Inflammatory macrophage (primary cell): ENCODE measurements at places on chromosomes 12 and 14.

DNA sequence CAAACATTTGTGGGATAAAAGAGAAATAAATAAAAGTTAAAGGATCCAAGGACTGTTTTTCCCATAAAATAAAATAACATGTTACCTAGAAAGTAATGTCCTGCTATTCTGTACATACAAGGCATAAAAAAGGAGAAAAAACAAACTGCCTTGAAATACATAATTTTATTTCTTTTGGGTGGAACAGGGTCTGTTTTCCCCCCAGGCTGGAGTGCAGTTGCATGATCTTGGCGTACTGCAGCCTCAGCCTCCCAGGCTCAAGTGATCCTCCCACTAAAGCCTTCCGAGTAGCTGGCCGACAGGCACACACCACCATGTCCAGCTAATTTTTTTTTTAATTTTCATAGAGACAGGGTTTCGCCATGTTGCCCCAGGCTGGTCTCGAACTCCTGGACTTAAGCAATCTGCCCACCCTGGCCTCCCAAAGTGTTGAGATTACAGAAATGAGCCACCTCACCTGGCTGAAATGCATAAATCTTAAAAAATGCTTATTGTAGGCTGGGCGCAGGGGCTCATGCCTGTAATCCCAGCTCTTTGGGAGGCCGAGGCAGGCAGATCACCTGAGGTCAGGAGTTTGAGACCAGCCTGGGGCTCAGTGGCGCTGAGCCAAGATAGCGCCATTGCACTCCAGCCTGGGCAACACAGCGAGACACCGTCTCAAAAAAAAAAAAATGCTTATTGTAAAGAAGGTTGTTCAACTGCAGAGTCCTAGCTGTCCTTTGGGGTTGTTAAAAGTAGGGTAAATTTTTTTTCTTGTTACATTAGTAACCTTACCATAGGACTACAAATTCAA is 4.1 kb upstream of the TUBA1C start:
- no peak for DNase-seq

GRCh38 chr14:57168138-57168679 is 100.5 kb downstream of the EXOC5 start:
- DNase-seq: no peak

- no peak for DNase-seq
Observed at GRCh38 chr12:9255837-9256236, 47.6 kb upstream of the PZP start.

GRCh38 chr12:21613931-21614330 is 9.3 kb upstream of the GYS2 start:
- DNase-seq: peak; percentile 34

DNA sequence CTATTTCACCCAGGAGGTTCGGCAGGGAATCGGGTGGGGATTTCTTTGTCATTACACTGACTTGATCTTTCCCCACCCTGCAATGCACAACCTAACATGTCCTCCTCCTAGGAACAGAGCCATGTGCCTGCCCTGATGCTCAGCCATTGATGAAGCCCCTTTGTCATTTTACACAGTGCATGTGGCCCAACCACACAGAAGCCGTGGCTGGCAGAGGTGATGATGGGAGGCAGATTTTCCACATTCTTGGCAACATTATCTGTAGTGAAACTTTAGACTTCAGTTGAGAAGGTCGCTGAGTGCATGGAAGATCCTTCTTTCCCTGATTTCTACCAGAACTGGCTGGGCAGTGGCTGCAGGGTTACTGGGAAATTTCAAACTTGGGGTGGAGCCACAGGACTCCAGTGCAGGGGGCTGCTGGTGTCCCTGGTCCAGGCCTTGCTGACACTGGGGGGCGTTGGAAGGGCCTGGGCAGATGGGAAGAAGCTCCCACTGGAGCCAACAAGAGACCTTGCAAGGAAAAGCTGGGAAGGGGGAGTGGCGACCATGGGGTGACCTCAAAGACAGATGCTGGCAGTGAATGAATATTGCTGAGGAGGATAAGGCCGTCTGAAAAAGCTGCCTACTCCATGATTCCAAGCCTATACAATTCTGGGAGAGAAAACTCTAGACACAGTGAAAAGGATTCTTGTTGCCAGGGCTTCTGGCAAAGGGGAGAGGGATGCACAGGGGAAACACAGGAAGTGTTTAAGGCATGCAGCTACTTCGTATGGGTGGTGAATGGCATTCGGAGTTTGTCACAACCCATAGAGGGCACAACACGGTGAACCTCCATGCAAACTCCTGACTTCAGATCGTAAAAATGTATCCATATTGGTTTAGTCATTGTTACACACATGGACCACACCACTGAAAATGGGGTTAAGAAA is 41.8 kb upstream of the P2RX7 start:
- DNase-seq: no peak

GRCh38 chr12:47134005-47134404 is 54.2 kb upstream of the AMIGO2 start:
- DNase-seq: no peak

GRCh38 chr12:52605542-52605941 is 4.3 kb upstream of the KRT72 start:
- DNase-seq: no peak

DNA sequence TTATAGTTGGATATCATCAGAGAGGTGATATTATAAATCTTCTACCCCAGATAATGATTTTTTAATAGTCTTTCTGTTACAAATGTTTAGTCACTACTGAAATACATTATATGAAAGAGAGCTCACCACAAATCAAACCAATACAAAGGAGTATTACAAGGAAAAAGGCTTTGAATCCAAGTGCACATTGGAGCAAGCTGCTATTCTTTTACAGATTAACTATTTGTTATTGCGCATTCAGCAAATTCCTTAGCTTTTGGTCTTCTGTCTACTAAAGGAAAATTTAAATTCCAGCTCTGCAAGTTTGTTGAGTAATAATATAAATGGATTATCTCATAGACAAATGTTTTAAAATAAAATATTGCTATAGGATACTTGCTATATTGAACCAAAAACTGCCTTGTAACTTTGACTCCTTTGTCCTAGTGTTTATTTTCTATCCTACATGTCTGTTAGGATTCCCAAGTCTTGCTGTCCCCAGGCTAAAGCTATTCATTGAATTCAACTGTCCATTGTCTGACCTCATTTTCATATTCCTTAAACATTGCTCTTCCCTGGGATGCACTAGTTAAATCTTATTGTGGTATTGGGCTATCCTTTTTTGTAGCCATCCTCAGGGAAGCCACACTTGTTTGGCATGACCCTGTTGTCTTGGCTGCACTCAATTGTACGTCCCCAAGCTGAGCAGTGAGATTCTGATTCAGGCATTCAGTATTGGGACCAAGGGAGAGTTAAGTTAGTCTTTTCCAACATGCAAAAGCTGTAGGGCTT is 41.5 kb downstream of the PDE3A start:
- no peak for DNase-seq

- DNase-seq: no peak
Observed at GRCh38 chr12:113906411-113907200, 59.5 kb downstream of the RBM19 start.

DNA sequence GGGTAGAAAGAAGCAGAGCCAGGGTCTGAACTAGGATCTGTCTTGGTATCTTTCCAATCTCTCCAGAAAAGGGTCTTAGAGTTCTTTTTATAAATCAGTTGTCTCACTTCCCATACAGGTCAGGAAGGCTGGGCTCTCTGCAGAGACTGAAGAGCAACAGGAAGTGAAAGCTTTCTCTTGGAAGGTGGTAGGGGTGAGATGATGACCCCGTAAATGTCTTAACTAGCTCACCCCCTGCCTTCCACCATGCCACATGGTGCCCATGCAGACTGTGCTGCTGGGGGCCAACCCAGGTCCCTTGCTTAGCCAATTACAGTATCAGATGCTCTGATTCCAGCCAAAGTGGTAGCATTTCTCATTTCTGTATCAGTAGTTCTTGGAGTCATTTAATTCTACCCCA is 17.6 kb upstream of the RASSF8 start:
- no peak for DNase-seq

GRCh38 chr12:114013575-114014345 is 47.6 kb upstream of the RBM19 start:
- no peak for DNase-seq

DNA sequence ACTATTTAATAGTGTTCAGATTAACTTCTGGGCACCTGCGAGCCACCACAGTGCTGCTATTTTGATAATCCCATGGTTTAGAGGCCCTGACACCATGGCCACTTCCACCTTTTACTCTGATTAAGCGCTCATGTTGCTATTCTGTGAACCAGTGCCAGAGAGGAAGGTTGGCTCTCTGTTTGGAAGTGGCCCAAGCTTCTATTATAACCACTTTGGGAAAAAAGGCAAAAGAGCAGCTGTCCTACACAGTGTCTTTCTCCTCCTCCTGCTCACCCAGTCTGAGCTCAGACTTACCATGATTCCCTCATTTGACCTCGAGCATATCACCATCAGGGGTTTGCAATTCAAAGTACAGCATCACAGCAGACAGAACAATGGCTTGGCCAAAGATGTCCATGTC is 23.3 kb downstream of the DYRK2 start:
- no peak for DNase-seq

- peak; percentile 55 for DNase-seq
Observed at GRCh38 chr14:51844081-51844881, 16.1 kb upstream of the GNG2 start.

DNA sequence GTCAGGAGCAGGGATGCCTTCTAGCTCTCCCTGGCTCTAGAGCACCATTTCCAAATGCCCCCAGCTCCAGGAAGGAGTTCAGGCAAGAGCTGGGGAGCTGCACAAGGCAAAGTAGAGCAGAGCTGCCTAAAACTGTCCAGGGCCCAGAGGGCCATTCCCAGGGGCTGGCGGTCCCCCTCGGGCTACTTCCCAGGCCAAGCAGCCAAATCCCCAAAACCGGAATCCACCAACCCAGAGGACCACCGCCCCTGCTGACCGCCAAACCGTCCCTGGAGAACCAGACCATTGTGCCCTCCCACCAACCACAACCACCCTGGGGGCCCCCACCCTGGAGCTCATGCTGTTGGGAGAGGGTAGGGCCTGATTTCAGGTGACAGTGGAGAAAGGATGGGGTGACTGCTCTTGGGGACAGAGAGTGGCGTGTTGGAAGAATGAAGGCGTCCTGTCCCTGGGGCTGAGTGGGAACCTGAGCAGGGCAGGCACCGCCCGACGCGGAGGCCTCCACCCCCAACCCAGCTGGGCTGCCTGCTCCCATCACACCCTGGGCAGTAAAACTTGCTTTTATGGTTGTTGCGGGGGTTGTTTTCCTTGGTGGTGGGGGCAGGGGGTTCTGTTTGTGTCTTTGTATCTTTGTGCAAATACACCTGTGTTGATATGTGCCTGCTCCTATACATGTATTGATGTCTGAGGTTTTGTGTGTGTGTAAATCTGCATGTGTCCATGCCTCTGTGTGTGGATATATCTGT is 24.0 kb upstream of the KRT78 start:
- DNase-seq: no peak

DNA sequence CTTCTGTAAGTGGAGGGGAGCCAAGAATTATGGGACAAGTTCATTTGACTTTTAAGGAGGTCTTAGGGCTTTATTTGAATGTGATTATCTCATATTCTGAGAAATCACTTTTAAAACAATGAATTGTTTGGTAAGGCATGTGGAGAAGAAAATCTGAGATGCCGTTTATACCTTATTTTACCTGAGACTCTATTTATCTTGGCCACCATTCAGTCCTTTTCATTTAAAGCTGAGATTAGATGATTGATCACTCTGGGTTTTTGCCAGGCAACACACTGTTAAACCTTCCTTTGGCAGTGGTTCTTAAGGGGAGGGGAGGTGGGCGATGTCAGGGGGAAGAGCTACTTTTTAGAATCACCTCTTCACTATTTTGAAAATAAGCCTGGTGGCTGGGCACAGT is 11.4 kb downstream of the CAND1 start:
- no peak for DNase-seq

GRCh38 chr14:59566296-59566695 is 10.3 kb downstream of the CCDC175 start:
- DNase-seq: no peak

- no peak for DNase-seq
Observed at GRCh38 chr12:54625598-54625997, 9.1 kb downstream of the LACRT start.

DNA sequence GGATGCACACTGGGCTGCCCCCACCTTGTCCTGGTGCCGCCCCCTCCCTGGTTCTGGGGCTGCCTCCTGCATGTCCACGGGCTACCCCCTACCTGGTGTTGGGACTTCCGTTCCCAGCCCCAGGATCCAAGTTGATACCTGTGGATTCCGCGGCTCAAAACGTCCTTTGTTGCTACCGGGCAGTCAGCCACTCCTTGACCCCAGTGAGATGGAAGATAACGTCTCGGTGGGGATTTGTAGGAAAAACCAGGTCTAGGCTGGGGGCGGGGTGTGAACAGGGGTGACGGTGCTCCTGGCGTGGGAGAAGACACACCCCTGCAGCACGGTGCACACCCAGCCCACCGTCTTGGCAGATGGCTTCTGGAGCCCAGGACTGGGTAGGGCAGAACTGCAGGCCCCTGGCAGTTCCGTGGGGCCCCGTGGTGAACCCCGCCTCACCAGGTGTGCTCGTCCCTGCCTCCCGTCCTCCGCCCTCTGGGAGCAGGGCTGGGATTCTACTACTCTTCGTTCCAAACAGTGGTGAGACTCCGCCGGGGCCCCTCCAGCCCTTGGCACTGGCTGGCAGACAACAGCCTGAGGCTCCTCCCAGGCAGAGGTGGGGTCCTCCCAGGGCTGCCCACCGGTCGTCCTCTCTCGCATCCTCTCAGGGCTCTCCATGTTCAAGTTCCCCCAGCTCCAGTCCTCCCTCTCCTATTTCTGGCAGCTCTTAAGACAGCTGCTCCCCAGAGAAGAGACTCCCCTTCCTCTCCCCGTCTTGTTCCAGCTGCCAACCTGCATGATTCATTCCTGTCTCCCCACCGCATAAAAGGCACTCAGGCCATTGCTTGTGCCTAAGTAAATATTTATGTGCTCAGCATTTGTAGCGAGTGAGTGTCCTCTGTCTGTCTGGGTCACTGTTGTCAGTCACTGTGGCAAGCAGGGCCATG is 75.5 kb downstream of the FBXL14 start:
- no peak for DNase-seq

DNA sequence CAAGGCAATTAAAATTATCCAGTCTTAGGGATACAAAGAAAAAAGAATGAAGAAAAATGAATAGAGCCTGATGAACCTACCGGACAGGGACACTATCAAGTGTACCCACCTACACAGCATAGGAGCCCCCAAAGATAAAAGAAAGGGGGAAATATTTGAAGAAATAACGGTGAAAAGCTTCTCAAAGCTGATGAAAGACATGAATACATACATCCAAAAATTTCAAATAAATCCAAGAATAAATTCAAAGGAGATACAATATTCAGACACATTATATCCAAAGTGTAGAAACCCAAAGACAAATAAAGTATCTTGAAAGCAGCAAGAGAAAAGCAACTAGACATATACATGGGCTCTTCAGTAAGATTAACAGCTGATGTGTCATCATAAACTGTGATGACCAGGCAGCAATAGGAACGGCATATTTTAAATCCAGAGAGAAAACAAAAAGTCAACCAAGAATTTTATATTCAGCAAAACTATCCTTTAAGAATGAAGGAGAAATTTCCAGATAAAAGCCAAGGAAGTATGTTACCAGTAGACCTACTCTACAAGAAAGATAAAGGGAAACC is 56.0 kb downstream of the CDK17 start:
- no peak for DNase-seq

GRCh38 chr12:30828686-30829085 is 73.9 kb upstream of the CAPRIN2 start:
- no peak for DNase-seq

GRCh38 chr12:72974954-72975555 is 702.9 kb downstream of the TRHDE start:
- DNase-seq: no peak

GRCh38 chr12:101929365-101930041 is 52.1 kb downstream of the DRAM1 start:
- no peak for DNase-seq
